ENCODE measurements at places on chromosomes 11 and 22. TPM values are rescaled to one million over a fixed set of nuclear protein-coding genes. Genes with fewer than 3 reads are reported as not detected.

DNA sequence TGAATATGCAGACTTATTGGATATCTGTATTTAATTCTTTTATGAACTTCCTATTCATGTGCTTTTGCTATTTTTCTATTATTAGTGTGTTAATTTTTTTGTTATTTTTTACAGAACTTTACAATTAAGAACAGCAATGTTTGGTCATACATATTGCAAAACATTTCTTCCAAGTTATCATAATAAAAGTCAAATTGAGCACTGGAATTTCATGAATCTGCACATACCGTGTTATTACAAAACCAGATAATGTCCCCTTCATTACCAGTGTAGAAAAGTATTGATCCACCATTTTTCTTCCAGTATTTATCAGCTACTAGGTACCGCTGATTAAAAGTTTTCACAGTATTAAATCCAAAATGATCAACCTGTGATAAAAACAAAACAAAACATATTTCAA is 40.5 kb downstream of the PRCP start:
- H3K27ac ChIP-seq, result no peak overlapping the region
- no peak for DNase-seq
- H3K4me3 ChIP-seq, result no peak overlapping the region
- no peaks in the 10 kb centered on the region for H3K4me1 ChIP-seq

- H3K27ac ChIP-seq, result peak overlapping the region; percentile 93
- H3K4me3 ChIP-seq, result no peak overlapping the region
- no peaks in the 10 kb centered on the region for H3K27me3 ChIP-seq
- DNase-seq, result peak; percentile 84
Observed at GRCh38 chr11:130181295-130182272, 22.0 kb downstream of the ST14 start.

DNA sequence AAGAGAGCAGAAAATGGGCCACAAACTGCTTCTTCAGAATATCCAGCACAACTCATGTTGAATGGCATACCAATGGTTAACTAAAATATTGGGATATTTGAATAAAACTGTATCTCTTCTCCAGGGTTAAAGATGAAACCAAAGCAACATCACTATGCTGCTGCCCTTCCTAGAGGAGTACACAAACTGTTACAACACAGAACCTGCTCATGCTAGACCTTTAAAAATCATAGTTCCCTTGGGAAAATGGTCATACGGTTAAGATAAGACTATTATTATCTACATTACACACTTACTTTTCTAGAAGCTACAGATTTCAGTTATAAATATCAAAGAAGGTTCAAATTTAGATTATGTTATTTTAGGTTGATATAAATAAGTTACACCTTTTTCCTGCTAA is 78.6 kb upstream of the TP53AIP1 start:
- no peaks in the 10 kb centered on the region for H3K27me3 ChIP-seq
- peak overlapping the region; percentile 33 for H3K4me3 ChIP-seq
- H3K4me1 ChIP-seq, result peaks cover 3% of the 10 kb centered on the region
- H3K27ac ChIP-seq, result peak overlapping the region; percentile 77
- DNase-seq, result no peak

GRCh38 chr11:102603091-102603490 is 22.0 kb downstream of the MMP20 start:
- no peaks in the 10 kb centered on the region for H3K4me1 ChIP-seq
- H3K27me3 ChIP-seq, result no peaks in the 10 kb centered on the region
- no peak overlapping the region for H3K4me3 ChIP-seq
- H3K27ac ChIP-seq, result peak overlapping the region; percentile 8

Gene IGLL1
- not detected for total RNA-seq

All from transverse colon (tissue), 4 donors.